Sciatic nerve (tissue), 2 donors: ENCODE measurements at places on chromosomes 3 and 15.
A peak's percentile ranks its signal among the peaks of the same experiment; 100 is the strongest.

GRCh38 chr15:56568466-56569167 is 103.7 kb upstream of the MNS1 start:
- no peak for DNase-seq

GRCh38 chr3:129616713-129617112 is 10.2 kb upstream of the PLXND1 start:
- peak; percentile 61 for DNase-seq

DNA sequence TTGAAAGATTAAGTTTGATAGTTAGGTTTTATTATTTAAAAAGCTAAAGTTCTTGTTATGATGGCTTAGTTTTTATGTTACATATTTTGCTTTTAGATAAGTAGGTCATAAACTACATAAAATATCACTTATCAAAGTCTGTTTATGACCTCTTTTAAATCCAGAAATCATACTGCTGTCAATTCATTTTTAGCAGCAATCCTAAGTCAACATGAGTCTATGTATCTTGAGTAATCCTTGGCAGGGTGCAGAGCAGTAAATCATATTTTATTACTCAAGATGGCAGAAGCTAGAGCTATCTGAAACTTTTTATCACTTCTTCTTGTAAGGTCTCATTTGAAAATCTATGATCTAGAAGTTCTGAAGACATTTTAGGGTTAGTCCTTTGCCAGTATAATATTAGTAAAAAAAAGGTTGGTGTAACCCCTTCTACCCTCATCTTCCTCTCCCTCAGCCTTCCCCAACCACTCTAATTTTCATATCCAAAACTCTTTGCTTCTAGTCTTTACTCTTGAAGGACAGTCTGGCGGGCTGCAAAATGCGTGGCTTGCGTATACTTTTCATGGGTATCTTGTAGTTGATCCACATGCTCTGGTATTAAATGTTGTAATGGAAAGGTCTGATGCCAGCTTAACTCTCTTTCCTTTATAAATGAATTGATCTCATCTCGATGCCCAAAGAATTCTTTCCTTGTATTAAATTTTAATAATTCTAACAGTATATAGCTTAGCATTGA is 134.0 kb upstream of the THRB start:
- no peak for DNase-seq

- DNase-seq = no peak
These were observed 809.9 kb downstream of the MCTP2 start for GRCh38 chr15:95041297-95041696.

- no peak for DNase-seq
These were observed 80.9 kb upstream of the PRTG start for GRCh38 chr15:55823699-55824340.

GRCh38 chr15:64856429-64857145 is 14.9 kb downstream of the PLEKHO2 start:
- peak; percentile 83 for DNase-seq

DNA sequence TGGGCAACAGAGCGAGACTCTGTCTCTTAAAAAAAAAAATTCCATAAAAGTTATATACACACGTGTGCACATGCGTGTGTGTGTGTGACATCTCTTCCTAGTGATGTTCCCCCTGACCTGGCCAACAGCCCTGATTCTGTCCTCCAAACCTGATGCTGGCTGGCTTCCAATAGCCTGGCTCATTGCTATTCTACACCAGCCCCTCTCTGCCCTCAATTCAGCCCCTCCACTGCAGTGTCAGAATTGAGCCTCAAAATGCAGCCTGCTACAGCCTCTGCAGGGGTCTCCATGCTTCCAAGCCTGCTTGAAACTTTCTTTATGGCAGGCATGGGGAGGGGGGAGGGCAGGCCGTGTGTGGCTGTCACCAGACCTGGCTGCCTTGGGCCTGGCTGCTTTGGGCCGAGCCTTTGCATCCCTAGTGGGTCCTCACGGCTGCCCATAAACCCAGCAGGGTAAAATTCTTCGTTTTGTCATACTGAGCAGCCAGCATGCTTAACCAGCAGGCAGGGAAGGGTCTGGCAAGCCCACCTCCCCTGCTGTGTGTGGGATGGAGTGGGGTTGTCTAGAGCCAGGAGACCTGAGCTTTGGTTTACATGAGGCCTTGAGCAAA is 22.7 kb upstream of the DOCK3 start:
- no peak for DNase-seq

- DNase-seq = no peak
These were observed 49.1 kb downstream of the UBR1 start for GRCh38 chr15:43056696-43057095.

DNA sequence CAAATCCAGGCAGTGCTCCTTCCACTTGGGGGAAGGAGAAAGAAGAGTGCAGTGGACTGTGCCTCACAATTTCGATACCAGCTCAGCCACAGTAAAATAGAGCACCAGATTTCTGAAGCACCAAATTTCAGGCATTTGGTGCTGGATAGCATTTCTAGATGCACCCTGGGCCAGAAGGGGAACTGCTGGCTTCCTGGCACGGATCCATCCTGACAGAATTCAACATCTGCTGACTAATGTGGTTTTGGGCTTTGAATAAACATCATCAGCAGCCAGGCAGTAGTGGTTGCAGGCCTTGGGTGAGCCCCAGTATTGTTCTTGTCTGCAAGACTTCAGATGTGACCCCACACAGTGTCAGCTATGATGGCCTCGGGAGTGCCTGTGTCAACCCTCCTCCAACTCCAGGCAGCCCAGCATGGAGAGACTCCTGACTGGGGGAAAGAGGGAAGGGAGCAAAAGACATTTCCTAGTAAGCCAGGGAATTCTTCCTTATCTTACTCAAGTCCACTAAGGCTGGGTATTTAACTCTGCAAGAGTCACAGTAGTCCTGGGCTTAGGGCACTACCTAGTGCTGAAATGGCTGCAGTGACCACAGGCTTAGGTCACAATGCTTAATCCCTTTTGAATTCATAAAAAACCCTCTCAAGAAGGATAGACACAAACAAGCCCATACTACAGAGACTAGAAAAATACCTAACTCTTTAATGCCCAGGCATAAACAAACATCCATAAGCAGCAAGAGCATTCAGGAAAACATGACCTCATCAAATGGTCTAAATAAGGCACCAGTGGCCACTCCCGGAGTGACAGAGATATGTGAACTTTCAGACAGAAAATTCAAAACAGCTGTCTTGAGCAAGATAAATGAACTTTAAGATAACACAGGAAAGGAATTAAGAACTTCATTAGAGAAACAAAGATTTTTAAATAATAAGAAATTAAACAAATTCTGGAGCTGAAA is 74.7 kb downstream of the SPATA16 start:
- no peak for DNase-seq

DNA sequence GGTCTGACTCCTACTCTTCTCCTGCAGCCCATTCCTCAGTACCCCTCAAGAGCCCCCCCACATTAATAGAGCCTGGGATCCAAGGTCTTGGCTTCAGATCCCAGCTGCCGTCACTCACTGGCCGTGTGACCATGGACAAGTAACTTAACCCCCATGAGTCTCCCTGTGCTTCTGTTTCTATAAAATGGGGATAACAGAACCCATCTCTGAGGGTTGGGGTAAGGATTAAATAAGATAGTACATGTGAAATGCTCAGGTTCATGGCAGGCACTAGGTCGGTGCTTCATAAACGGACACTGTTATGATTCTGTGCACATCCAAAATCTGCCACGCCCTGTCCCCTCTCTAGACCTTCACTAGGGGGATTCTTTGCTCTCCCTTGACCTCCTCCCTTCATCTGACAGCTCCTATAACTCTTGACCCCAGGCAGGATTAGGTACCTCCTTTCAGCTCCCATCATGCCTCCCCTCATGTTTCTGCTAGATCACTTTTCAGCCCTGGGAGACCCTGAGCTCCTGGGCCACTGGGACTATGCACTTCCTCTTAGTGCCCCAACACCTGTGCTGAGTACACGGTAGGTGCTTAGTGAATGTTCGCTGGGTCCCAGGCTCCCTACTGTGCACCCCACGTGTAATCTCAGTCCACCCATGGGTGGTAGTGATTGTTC is 1.5 kb downstream of the CAND2 start:
- DNase-seq = no peak

- DNase-seq = no peak
These were observed 25.6 kb upstream of the CFAP161 start for GRCh38 chr15:81108427-81108826.

GRCh38 chr3:170419557-170420087 is 954 bp downstream of the CLDN11 start:
- DNase-seq = peak; percentile 69

- DNase-seq = no peak
These were observed 1013.3 kb upstream of the SEMA6D start for GRCh38 chr15:46703871-46704637.

DNA sequence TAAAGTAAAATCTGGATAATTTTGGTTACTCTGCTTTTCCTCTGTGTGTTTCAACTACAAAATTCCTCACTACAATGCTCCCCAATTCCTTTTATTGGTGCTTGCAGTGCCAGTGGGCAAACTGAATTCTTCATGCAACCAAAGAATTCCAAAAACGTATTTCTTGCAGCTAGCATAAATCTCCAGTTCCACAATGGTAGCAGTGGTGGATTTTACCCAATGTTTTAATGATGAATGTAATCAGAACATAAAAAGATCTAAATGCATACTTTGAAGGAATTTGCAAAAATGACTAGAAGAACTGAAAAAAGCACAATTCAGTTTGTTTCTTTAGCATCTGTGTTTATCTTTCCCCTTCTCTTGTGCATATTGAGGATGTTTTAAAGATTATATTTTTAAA is 359.6 kb upstream of the TPRG1 start:
- no peak for DNase-seq

DNA sequence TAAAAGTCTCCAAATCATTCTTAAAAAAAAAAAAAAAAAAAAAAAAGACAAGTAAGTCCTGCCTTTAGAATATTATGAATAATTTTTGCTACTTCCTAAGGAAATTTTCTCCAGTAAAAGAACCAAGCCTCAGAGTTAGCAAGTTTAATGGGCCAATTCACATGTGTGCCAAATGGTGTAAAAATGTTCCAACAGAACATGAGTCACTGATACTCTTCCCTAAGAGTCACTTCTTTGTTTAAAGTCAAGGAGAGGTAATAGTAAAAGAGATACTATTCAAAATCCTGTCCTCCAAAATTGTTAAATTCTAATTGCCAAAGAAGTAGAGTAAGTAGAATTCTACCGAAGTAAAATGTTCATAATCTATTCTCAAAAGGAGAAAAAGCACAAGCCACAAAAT is 17.7 kb upstream of the CPA3 start:
- DNase-seq = no peak

- no peak for DNase-seq
These were observed 211.3 kb downstream of the MYRIP start for GRCh38 chr3:40020689-40021088.

DNA sequence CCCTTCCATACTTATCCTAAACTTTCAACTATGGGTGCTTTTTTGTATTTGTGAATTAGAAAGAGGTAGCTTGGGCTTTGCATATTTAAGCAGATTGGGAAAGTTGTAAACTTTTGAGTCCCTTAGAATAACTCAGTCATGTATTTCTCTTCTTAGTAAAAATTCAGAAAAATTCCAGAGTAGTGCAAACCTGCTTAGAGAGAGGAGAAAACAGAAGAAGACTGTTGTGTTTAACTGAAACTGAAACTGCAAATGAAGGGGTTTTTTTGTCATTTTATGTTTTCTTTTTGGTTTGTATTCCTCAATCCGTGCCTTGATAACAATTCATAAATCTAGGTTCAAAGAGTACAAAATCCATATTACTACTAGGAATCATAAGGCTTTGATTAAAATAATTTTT is 31.3 kb downstream of the CD200 start:
- no peak for DNase-seq

DNA sequence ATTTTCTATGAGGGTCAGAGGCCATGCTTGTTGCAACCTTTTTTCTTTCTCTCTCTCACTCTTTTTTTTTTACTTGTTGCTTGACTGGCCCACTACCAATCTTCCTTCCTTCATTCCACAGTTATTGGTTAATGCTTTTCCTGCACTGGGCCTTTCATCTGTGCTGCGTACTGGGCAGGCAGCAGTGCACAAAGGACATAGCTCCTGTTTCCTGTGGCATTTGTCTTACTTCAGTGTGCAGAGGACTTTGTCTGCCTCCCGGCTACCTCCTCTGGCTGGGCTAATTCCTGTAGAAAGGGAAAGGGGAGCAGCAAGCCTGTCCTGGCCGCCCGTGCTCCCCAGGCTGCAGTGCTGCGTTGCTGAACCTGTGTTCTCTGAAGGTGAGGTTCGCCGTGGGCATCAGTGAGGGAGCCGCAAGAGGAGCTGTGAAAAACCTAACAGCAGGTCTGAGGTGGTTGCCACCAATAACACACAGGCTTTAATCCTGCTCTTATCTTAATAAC is 93.7 kb upstream of the RGMA start:
- no peak for DNase-seq

DNA sequence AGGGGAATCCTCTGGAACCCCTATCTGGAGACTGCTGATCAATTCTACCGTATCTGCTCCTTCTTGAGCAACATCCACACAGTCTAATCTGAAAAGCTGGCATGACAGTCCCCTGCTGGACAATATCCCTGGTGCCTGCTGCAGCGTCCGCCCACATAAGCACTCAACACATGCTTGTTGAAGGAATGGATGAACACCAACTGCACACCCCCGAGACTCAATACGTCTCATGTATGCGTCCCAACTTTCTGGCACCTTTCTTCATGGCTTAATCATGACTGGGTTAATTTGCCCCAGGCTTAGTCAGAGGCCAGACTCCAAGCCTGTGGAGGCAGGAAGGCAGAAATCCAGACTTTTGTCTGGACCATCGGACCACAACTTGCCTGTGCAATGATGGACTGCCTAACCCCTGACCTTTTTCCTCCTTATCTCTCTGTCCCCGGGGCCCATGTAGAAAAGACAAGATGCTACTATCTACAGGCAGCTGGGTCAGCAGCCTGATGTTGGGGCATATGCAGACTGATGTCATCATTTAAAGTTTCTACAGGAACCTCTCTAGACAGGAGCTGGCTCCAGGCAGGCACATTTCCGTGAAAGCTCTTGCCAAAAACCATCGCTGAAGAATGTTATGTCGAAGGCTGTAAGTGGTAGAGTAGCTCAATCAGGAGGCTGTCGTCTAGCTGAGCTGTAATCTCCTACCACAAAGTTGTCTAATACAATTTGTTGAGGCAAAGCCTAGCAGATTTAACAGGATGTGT is 114.1 kb upstream of the TPM1 start:
- no peak for DNase-seq

DNA sequence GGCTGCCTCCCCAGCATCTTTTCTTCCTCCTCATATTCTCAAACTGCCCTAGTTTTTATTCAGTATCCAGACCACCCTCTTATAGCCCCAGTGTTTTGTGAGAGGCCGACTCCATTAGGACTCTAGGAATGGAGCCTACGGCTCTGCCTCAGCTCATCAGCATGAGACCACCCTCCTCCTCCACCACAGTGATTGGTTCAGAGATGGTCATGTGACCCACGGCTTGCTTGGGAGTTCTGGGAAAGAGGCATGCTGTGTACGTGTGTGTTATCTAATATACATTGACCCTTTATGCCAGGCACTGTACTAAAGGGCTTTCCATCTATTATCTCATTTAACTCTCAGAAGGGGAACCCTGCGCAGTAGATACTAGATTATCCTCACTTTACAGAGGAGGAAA is 17.8 kb upstream of the CMTM7 start:
- no peak for DNase-seq

- DNase-seq = no peak
These were observed 318.5 kb upstream of the ARPP21 start for GRCh38 chr3:35320646-35321407.
